ENCODE measurements at places on chromosomes 16 and 17.
A peak's percentile ranks its signal among the peaks of the same experiment; 100 is the strongest.

DNA sequence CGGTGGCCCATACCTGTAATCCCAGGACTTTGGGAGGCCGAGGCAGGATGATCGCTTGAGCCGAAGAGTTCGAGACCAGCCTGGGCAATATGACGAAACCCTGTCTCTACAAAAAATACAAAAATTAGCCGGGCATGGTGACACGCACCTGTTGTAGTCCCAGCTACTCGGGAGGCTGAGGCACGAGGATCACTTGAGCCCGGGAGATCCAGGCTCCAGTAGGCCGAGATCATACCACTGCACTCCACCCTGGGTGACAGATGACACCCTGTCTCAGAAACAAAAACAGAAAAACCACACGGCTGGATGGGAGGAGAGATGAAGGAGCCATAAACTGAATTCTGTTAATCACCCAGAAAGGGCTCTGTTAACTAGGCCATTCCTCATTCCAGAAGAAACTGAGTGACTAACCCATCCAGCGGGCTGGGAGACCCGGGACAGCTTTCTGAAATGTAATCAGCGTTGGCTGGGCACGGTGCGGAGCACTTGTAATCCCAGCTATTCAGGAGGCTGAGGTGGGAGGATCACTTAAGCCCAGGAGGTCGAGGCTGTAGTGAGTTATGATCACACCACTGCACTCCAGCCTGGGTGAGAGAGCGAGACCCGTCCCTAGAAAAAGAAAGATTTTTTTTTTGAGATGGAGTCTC lies 641 bp upstream of the NT5C3B start:
- no peak for DNase-seq

DNA sequence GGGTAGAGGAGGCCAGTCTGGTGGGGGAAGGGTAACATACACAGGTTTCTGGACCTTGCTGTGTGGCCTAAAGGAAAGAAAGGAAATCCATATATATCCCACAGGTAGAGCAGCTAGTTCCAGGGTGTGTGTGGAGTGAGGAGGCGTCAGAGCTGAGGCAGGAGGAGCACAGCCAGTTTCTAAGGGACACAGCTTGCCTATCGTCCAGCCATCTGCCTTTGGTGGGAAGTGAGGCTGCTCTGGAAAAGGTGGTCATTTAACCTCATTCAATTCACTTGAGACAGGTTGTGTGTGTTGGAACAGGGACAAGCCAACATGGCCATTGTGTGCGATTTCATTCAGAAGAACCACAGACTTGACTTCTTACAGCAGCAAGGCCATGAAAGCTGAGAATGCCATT lies 36.9 kb upstream of the ERN1 start:
- no peak for DNase-seq

DNA sequence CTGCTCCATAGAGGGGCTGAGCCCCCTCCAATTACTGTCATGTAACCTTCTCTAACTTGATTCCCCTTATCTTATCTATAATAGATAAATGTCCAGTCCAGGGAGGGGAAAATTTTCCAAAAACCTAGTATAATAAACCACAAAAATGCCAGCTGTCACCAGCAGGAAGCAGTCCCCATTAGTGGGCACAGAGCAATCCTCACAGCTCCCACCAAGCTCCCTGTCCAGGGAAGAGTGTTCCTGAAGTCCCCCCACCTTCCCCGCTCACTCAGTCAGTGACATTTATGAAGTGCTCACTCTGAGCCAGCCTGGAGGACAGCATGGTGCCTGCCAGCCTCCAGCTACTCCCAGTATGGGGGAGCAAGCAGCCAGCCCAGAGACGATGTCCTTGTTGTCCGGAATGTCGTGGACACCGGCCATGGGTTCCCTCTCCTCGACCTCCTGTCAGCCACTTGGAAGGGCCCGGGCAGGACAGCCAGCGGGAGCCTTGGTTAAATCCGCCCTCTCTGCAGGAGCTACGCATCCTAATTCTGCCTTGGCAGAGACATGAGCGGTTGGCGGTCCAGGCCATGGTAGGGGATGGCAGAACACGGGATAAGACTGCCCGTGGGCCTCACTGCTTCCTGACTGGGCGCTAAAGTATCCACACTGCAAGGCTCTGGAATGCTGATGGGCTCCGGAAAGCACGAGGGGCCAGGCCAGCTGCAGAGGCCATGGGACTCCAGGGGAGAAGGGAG lies 102.0 kb upstream of the CDH5 start:
- DNase-seq, result no peak

- no peak for DNase-seq
These were observed 495.5 kb upstream of the ZFHX3 start for GRCh38 chr16:73543331-73543969.

DNA sequence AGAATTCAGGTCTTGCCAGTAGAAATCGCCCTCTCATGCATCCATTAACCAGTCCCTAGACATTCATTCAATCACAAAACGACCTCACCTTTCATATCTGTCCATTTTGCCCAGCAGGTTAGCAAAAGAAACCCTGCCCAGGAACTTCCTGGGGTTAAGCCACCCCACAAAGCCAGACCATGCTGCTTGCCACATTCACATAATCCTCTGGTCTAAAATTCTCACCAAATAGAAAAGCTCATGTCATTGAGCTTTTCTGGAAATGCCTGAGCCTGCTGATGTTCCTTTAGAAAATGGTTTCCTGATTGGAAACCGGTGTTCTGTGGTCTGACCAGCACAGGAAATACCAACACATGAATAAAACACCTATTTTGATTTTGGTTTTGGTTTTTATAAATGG lies 21.6 kb upstream of the DYNLRB2 start:
- DNase-seq, result no peak

DNA sequence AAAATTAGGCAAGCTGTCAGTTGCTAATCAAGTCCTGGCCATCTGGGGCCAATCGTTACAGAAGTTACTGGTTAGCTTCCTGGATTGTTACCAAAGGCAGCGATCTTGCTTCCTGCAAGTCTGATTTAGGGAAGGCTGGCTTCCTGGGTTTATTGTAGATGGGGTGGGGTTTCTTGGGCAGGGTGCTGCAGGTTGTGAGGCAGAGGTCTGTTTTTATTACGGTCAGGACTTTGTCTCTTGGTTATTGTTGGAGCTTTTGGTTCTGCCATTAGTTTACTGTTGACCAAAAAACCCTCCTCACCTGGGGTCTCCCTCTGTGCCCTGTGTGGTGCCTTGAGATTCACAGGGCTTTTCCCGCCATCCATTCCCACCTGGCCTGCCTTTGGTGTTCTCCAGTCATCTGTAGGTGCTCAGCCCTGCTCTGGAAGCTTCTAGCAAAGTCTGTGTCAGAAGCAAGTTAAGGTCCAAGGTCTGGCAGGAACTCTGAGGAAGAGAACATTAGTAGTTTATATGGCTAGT lies 36.9 kb downstream of the SLC47A1 start:
- DNase-seq, result no peak

GRCh38 chr17:31114956-31115555 lies 20.3 kb downstream of the NF1 start:
- DNase-seq, result no peak

DNA sequence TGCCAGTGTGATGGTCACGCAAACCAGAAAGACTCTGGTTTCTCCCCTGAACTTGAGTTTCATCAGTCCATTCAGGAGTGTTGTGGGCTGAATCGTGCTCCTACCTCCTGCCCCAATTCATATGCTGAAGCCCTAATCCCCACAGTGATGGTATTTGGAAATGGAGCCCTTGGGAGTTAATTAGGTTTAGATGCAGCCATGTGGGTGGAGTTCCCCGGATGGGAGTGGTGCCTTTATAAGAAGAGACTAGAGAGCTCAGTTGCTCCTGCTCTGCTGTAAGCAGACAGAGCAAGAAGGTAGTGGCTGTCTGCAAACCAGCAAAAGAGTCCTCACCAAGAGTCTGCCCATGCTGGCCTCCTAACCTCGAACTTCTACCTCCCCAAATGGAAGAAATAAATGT lies 160.3 kb upstream of the DYNLRB2 start:
- DNase-seq, result no peak

- DNase-seq, result no peak
These were observed 82.9 kb downstream of the LMF1 start for GRCh38 chr16:887846-888245.

- no peak for DNase-seq
These were observed 141.6 kb downstream of the PRKCA start for GRCh38 chr17:66444031-66444430.

DNA sequence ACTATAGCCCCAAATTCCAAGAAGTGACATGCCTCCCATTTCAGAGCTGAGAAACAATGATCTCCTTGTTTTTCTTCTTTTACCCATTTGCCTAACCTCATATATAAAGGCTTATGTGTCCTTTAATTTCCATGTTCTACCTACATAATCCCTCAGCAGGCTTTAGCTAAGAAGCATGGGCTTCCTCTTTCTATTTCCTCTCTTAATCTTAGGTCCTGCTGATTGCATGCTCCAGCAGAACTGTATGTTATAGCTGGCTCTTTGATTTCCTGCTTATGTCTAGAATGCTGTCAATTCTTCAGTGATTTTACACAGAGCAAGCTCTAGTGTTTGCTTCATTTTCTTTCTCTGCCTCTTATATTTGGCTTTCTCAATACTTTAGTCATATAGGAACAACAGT lies 151.7 kb upstream of the COX10 start:
- no peak for DNase-seq

GRCh38 chr17:77744066-77744988 lies 214.2 kb upstream of the TNRC6C start:
- DNase-seq, result peak; percentile 18

DNA sequence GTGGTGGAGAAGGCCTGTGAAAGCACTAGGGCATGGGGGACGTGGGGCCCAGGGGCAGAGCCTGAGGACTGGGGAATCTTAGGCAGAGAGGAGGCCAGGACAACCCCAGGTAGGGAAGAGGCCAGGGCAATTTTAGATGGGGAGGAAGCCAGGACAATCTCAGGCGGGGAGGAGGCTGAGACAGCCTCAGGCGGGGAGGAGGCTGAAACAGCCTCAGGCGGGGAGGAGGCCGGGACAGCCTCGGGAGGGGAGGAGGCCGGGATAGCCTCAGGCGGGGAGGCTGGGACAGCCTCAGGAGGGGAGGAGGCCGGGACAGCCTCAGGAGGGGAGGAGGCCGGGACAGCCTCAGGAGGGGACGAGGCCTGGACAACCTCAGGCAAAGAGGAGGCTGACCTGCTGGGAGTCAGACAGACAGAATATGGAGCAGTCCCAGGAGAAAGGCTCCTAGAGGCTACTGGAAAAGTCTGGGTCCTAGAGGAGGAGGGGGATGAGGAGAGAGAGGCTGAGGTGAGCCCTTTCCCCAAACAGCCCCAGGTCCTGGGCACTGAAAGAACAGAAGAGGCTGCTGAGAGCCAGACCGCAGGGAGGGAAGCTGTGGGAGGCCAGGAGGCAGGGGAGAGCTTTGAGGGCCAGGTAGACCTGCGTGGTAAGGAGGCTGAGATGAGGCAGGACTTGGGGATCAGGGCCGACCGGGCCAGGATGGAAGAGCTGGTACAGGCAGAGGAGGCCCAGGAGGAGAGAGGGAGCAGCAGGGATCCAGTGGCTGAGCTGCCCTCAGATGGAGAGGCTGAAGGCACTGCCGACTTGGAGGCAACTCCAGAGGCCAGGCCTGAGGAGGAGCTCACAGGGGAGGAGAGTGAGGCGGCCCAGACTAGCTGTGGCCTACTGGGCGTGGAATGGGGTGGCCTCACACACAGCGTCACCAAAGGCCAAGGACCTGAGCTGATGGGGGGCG lies 1.6 kb downstream of the APOBR start:
- DNase-seq, result no peak

DNA sequence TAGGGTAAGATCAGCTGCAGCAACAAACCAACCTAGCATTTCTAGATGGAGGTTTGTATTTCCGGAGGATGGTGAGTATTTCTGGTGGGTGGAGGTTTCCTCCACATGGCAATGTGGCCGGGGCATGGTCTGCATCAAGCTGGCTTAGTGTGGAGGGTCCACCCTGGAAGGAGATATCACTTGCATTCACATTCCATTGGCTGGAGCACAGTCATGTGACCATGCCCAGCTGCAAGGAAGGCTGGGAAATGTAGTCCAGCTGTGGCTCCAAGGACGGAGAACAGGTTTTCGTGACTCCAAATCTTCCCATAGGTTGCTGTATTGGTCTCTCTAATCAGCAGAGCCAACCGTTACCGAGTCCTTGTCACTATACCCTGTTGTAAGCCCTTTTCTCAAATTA lies 68.7 kb downstream of the RAI1 start:
- peak; percentile 49 for DNase-seq

DNA sequence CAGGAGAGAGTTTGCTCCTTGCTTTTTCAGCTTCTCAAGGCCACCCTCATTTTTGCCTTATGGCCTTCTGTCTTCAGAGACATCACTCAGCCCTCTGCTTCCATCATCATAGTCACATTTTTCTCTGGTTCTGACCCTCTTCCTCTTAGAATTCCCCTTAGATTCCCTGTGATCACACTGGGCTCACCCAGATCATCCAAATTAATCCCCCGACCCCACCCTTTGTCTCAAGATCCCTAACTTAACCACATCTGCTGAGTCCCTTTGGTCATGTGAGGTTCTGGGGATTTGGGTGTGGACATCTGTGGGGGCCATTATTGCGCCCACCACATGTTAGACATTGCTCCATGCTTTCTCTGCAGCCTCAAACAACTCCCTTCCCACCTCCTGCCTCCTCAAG lies 323.4 kb downstream of the CPPED1 start:
- DNase-seq, result no peak

DNA sequence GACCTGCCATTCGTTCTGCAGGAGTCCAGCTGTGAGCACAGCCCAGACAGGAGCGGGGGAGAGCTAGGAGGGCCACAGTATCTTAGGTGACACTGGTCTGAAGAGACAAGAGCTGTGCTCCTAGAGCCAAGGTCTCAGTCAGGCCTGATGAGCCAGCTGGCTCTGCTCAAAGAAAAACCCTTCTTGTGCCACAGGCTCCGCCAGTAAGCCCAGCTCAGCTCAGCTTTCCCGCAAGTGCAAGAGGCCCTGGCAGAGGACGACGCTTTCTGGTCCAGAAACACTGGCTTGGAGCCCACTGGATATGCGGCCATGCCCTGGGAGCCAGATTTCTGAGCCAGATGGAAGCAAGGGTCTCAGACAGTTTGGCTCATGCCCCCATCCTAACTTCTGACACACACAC lies 23.9 kb downstream of the PEMT start:
- DNase-seq, result peak; percentile 32

- no peak for DNase-seq
These were observed 4.5 kb downstream of the CD79B start for GRCh38 chr17:63927464-63928171.

Measured in fibroblast of mammary gland (primary cell).